ENCODE measurements at places on chromosomes 5 and 9. TPM values are rescaled to one million over a fixed set of nuclear protein-coding genes. Genes with fewer than 3 reads are reported as not detected.

Gene PCDHA1
- not detected for total RNA-seq

Gene MRPL22
- 11.6 TPM for total RNA-seq

Gene PTPDC1
- 3.9 TPM for total RNA-seq

Gene STKLD1
- 0.10 TPM for total RNA-seq

Data from mononuclear cell (primary cell).